Renal pelvis (tissue), 12 donors: ENCODE measurements at places on chromosomes 12 and 14. TPM values are rescaled to one million over a fixed set of nuclear protein-coding genes. Genes with fewer than 3 reads are reported as not detected.

GRCh38 chr12:51118706-51119105 lies 35.3 kb upstream of the CSRNP2 start:
- no peak for DNase-seq

- DNase-seq: peak; percentile 73
Observed at GRCh38 chr12:119634743-119635142, 33.2 kb upstream of the PRKAB1 start.

- DNase-seq: no peak
Observed at GRCh38 chr12:108315486-108316105, 23.5 kb downstream of the CMKLR1 start.

The DRAM1 gene
- polyA plus RNA-seq: 22.0 TPM

The ANG gene
- polyA plus RNA-seq: 2.7 TPM
